A549 (cell line): ENCODE measurements at places on chromosomes 12 and 14. TPM values are rescaled to one million over a fixed set of nuclear protein-coding genes. Genes with fewer than 3 reads are reported as not detected.

TESPA1 gene
- not detected in 3 replicates for polyA plus RNA-seq

TRPV4 gene
- 0.05 to 0.15 TPM (median 0.09 TPM) in 3 replicates for polyA plus RNA-seq

SYCP3 gene
- polyA plus RNA-seq = 0.12 to 0.27 TPM (median 0.22 TPM) in 3 replicates

STYK1 gene
- polyA plus RNA-seq = 0.21 to 0.54 TPM (median 0.32 TPM) in 3 replicates

PIANP gene
- 0.30 to 0.56 TPM (median 0.45 TPM) in 3 replicates for polyA plus RNA-seq

ENDOU gene
- not detected in 3 replicates for polyA plus RNA-seq

GPR84 gene
- 0.04 TPM in 1 of 3 replicates, not detected in the others for polyA plus RNA-seq

TSPAN19 gene
- 0.12 to 0.13 TPM in 2 of 3 replicates, not detected in the other for polyA plus RNA-seq

LHX5 gene
- not detected in 3 replicates for polyA plus RNA-seq

GRCh38 chr12:49887091-49887490 is 16.6 kb downstream of the FAIM2 start:
- no peak for DNase-seq

DNA sequence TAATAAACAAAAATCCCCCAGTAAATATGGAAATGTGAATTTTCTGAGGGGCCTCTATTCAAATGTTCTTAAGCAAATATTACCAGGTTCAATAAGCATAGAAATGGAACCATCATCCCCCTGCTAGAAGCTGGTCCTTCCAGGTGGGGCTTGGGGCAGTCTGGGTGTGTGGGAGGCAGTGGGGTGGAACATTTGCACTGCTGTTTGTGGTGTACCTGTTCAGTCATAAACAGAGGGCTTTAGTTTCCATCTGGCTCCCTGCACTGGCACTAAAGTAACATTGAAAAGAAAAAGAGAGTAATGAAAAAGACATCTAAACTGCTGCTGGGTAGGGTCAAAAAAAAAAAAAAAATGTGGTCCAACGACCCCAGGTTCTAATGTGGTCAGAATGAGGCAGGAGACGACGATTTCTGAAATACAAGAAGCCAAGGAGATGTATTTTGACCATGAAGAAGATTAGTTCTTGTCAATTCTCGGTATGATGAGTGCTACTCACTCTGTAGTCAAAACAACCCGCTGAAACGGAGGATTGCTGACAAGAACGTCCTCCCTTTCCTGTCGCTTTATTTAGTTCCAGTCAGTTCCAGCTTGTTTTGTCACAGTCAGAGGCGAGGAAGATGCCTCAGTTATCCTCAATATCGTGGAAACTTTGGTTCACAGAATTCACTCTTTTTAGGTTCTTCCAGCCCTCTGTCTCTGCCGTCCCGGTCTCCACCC is 44.2 kb upstream of the MANSC4 start:
- DNase-seq = no peak

DNA sequence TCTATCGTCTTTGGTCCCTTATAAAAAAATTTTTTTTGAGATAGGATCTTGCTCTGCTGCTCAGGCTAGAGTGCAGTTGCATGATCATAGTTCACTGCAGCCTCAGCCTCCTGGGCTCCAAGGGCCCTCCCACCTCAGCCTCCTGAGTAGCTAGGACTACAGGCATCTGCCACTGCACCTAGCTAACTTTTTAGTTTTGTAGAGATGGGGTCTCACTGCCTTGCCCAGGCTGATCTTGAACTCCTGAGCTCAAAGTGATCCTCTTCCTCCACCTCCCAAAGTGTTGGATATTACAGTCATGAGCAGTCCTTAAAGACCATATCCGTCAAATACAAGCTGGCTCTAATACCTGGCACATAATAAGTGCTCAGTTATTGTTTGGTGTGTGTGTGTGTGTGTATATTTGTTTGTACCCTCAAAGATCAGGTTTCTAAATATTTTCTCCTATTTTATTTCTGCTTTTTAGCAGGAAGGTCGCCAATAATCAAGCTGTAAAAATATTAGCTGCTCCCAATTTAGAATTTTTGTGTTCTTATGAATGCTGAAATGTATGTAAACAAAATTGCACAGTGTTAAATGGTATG is 30.5 kb downstream of the SRGAP1 start:
- no peak for DNase-seq

- no peak for DNase-seq
These were observed 31.3 kb upstream of the ANP32D start for GRCh38 chr12:48441069-48441468.

- DNase-seq = peak; percentile 46
These were observed 719 bp upstream of the SRSF9 start for GRCh38 chr12:120470150-120470784.

DNA sequence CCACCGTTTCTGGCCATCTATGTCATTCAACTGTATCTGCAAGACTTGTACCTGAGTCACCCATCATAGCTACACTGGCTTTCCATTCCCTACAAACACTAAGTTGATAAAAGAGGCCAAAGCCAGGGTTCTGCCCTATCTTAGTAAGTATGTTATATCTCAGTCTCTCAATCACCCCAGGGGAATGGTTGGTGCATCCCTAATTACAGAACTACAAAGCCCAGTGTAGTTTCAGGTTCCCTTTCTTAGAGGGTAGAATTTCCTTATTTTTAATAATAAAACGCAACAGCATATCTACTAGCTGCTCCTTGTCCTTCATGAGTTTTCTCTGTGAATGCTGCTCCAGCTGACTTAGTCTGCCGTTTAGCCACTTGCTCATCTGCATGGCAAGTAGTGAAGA is 57.6 kb downstream of the ST8SIA1 start:
- no peak for DNase-seq

DNA sequence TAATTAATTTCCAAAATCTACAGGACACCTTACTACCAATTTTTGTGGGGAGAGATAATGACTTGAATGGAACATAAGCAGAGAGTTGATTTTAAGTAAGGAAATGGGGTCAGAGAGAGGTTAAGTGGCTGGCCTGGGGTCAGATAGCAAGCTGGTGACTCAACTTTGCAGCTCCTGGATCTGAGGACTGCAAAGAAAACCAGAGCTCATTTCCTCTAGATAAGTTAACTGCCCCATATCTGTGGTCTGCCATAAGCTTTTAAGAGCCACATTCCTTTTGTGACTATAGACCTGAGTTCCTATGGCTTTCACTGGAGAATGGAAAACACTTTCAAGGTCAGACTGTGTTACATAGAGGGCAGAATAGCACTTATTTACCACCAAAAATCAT is 201.2 kb upstream of the PRICKLE1 start:
- DNase-seq = peak; percentile 19

- DNase-seq = no peak
These were observed 144.1 kb upstream of the PELI2 start for GRCh38 chr14:55973911-55974630.

- DNase-seq = peak; percentile 70
These were observed 589.3 kb upstream of the TMEM132C start for GRCh38 chr12:127677537-127678131.
